A549 treated with ZK216348 at 1 μM for 4 hours (cell line): ENCODE measurements at places on chromosomes 3 and 15. TPM values are rescaled to one million over a fixed set of nuclear protein-coding genes. Genes with fewer than 3 reads are reported as not detected.

Gene SLC51A
- total RNA-seq: not detected in 5 replicates

Gene CHST13
- total RNA-seq: 0.41 to 1.3 TPM (median 1.1 TPM) in 5 replicates

Gene GPR62
- not detected in 5 replicates for total RNA-seq

Gene NEDD4
- 41.0 to 73.3 TPM (median 57.5 TPM) in 5 replicates for total RNA-seq

Gene ARIH2
- total RNA-seq: 55.3 to 61.3 TPM (median 60.6 TPM) in 5 replicates

Gene DUSP7
- 16.2 to 20.6 TPM (median 18.4 TPM) in 5 replicates for total RNA-seq

Gene PPP1R14D
- total RNA-seq: 0.24 to 0.41 TPM in 2 of 5 replicates, not detected in the others

Gene MNS1
- 2.0 to 5.1 TPM (median 3.5 TPM) in 5 replicates for total RNA-seq

Gene EMC7
- 128 to 146 TPM (median 137 TPM) in 5 replicates for total RNA-seq

Gene STARD5
- total RNA-seq: 0.76 to 2.3 TPM (median 1.8 TPM) in 5 replicates

Gene FGF7
- not detected in 5 replicates for total RNA-seq

Gene SLC9C1
- not detected in 5 replicates for total RNA-seq

Gene BCHE
- 0.50 to 0.87 TPM (median 0.74 TPM) in 5 replicates for total RNA-seq

Gene ESYT3
- 0.54 to 0.84 TPM (median 0.65 TPM) in 5 replicates for total RNA-seq

Gene TPRA1
- 35.8 to 50.0 TPM (median 46.2 TPM) in 5 replicates for total RNA-seq

Gene ARPP21
- total RNA-seq: 0.07 to 0.13 TPM (median 0.07 TPM) in 3 of 5 replicates, not detected in the others

Gene CEMIP
- total RNA-seq: 0.82 to 1.8 TPM (median 1.2 TPM) in 5 replicates

Gene C3orf20
- not detected in 5 replicates for total RNA-seq

Gene RASGRF1
- total RNA-seq: 0.32 to 1.9 TPM (median 0.54 TPM) in 5 replicates

Gene DNAJA4
- total RNA-seq: 0.05 TPM in 1 of 5 replicates, not detected in the others

Gene AADACL2
- total RNA-seq: not detected in 5 replicates

Gene UROC1
- not detected in 5 replicates for total RNA-seq

Gene LRRC34
- not detected in 5 replicates for total RNA-seq

Gene NCEH1
- total RNA-seq: 23.9 to 37.4 TPM (median 36.4 TPM) in 5 replicates

Gene ITIH1
- not detected in 5 replicates for total RNA-seq

Gene PLIN1
- total RNA-seq: 0.09 to 0.11 TPM (median 0.10 TPM) in 3 of 5 replicates, not detected in the others

Gene EPHA6
- total RNA-seq: 0.19 TPM in 2 of 5 replicates, not detected in the others

Gene EHHADH
- 1.8 to 3.1 TPM (median 2.7 TPM) in 5 replicates for total RNA-seq

Gene HCN4
- total RNA-seq: 0.15 to 0.40 TPM (median 0.32 TPM) in 5 replicates

Gene SH2D7
- not detected in 5 replicates for total RNA-seq

Gene TIGIT
- total RNA-seq: not detected in 5 replicates

Gene LRRC31
- not detected in 5 replicates for total RNA-seq

Gene KNG1
- total RNA-seq: 0.09 TPM in 1 of 5 replicates, not detected in the others

Gene ADAMTSL3
- 0.11 to 1.1 TPM (median 0.33 TPM) in 5 replicates for total RNA-seq

Gene SMCO1
- total RNA-seq: not detected in 5 replicates

Gene HDDC3
- 29.4 to 39.5 TPM (median 33.2 TPM) in 5 replicates for total RNA-seq

Gene PRSS50
- not detected in 5 replicates for total RNA-seq

Gene EPB42
- not detected in 5 replicates for total RNA-seq
